ENCODE measurements at places on chromosomes 2 and 18.

DNA sequence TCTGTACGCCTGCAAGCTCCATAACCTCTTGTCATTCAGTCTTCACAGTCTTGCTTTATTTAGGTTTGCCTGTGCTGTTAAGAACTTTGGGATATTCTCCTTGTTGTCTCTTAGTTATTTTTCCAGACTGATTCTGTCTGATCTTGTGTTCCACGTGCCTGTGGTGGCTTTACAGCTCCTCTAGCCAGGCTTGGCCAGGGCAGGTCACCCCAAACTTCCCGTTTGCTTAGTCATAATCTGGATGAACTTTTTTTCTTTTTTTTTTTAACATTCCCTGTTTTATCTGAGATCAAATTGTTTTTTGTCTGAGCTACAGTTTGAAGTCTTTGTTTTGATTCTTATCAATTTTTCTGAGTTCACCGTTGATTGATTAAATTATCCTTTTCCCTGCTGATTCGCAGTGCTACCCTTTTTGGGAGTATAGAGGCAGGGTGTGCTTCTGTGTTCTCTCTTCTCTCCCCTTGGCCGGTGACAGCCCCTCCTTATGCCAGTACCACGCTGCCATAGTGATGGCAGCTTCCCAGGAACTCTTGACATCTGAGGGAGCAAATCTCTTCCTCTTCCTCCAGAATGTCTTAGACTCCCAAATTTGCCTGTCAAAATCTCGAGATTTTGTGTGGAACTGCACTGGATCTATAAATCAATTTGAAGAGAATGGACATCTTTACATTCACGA is 2.5 kb downstream of the SP100 start:
- H3K4me3 ChIP-seq = peak overlapping the region; percentile 54
- H3K27me3 ChIP-seq = no peaks in the 10 kb centered on the region
- no peaks in the 10 kb centered on the region for H3K36me3 ChIP-seq
- no peak overlapping the region for H3K27ac ChIP-seq
- no peak for DNase-seq

- H3K27ac ChIP-seq = no peak overlapping the region
- DNase-seq = no peak
- H3K4me3 ChIP-seq = no peak overlapping the region
- H3K4me1 ChIP-seq = no peaks in the 10 kb centered on the region
- H3K27me3 ChIP-seq = no peaks in the 10 kb centered on the region
Measured at GRCh38 chr18:79223431-79223830, 154.2 kb downstream of the ATP9B start.

DNA sequence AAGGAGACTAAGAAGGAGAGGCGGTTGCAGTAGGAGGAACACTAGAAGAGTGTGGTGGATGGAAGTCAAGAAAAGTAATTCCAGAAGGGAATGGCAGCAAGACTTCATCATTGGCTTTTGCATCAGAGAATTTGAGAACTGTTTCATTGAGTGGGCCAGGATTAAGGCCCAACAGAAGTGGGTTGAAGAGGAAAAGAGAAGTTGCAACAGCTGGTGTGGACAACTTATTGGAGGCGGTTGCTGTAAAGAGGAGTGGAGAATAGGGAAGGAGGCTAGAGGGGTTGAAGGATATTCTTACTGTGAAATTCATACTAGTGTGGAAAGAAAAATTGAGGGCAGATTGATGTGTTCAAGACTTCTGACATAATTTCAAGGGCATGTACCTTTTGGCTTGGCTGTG is 168.7 kb upstream of the FN1 start:
- H3K27me3 ChIP-seq = no peaks in the 10 kb centered on the region
- no peak overlapping the region for H3K27ac ChIP-seq
- no peaks in the 10 kb centered on the region for H3K36me3 ChIP-seq

DNA sequence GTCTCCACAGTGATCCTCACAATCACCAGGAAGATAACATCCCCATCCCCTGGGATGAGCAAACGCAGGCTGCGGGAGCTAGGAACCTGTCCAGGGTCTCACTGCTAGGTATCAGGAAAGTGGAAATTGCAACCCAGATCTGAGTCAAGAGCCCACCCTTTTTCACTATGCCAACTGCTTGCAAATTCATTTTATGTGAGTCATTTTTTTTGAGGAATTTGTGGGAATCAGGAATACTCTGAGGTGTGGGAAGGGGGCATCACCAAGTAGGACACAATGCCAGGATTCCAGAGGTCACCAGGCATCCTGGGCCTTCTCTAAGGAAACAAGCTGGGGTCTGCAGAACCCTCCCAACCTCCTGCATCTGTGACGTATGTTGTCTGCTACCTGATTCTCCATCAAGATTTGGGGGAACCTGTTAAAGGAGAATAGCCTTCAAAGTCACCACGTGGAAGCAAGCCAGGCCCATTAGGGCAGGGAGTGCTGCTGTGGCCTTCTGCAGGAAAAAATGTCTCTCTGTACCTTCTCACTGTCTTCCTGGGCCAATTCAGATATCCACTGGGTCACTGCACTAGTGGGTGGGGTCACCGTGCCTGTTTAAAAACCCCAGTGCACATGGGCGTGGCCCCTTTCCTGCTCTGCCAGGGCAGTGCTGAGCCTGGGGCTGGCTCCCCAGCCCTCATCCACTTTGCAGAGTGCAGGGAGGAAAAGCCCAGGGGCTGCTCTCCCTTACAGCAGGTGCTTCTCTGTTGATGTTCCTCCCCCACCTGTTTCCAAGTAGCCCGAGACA is 50.2 kb downstream of the MCFD2 start:
- H3K27ac ChIP-seq = no peak overlapping the region
- no peak for DNase-seq
- H3K27me3 ChIP-seq = no peaks in the 10 kb centered on the region
- H3K4me1 ChIP-seq = no peaks in the 10 kb centered on the region
- H3K4me3 ChIP-seq = no peak overlapping the region
- H3K36me3 ChIP-seq = no peaks in the 10 kb centered on the region

DNA sequence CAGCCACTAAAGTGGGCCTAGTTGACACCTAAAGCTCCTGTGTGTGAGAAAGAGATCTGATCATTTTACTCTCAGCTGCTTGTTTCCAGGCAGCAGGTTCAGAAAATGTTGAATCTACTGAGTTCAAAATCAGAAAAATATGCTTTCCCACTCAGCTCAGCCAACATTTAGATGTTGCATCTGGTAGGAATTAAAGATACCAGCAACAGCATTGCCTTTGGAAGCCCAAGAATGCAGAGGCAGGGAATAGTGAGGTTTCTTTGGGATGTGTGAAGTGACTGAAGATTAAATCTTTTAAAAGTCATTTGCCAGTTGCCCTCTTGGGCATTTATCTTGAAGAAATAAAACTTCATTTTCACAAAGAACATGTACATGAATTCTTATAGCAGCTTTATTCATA is 33.9 kb upstream of the DOCK10 start:
- no peak overlapping the region for H3K27ac ChIP-seq
- no peaks in the 10 kb centered on the region for H3K4me1 ChIP-seq
- H3K27me3 ChIP-seq = no peaks in the 10 kb centered on the region
- no peak for DNase-seq
- no peaks in the 10 kb centered on the region for H3K36me3 ChIP-seq

DNA sequence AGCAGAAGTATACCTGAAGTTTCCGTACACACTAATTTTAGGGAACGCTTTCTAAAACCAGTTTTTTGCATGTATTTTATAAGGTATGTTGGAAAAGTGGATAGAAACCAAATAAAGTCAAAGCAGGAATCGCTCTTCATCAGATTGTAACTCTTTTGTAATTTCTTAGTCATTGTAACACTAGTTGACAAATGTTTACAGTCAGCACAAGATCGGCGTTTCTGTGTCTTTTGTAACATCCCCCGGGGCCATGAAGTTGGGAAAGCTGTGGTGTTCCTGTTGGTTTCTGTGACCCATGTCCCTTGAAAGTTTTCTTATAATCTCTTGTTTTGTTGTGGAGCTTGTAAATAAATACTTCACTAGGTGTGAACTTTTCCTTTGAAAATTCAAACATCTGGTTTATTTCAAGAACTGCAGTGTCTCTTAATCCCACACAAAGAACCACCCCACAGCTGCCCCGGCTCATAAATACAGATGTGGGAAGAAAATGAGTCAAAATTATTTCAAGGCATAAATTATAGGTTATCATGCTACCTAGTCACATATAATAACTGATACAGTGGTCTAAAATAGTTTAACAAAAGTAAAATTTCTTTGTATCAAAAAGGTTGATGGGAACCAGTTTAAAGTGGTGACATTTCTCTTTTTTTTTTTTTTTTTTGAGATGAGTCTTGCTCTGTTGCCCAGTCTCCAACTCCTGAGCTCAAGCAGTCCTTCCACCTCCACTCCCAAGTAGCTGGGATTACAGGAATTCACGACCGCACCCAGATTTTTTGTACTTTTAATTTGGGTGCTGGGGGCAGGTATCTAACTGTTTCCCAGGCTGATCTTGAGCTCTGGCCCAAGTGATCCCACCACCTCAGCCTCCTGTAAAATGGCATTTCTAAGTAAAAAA is 751 bp upstream of the NMI start:
- H3K4me3 ChIP-seq = peak overlapping the region; percentile 62
- no peaks in the 10 kb centered on the region for H3K36me3 ChIP-seq
- no peaks in the 10 kb centered on the region for H3K4me1 ChIP-seq
- DNase-seq = peak; percentile 26
- H3K27ac ChIP-seq = peak overlapping the region; percentile 98

GRCh38 chr18:58102875-58103274 is 58.8 kb downstream of the NEDD4L start:
- DNase-seq = no peak
- H3K4me3 ChIP-seq = no peak overlapping the region
- H3K4me1 ChIP-seq = peaks cover 5% of the 10 kb centered on the region
- no peaks in the 10 kb centered on the region for H3K27me3 ChIP-seq

All from Peyer's patch (tissue), 4 donors.